ENCODE measurements at places on chromosomes 11 and 22. TPM values are rescaled to one million over a fixed set of nuclear protein-coding genes. Genes with fewer than 3 reads are reported as not detected.

GRCh38 chr22:34570408-34570807, 495.6 kb upstream of the ISX start:
- no peak for DNase-seq

GRCh38 chr11:64232182-64232966, 2.0 kb upstream of the VEGFB start:
- DNase-seq = no peak

GRCh38 chr22:44760476-44760875, 8.1 kb downstream of the ARHGAP8 start:
- DNase-seq = no peak

The OR51B5 gene
- 0.32 TPM for polyA plus RNA-seq

The HPX gene
- polyA plus RNA-seq = 3.1 TPM

The RIMBP3C gene
- 0.47 TPM for polyA plus RNA-seq
